ENCODE measurements at places on chromosomes 3 and 15.
A peak's percentile ranks its signal among the peaks of the same experiment; 100 is the strongest.

DNA sequence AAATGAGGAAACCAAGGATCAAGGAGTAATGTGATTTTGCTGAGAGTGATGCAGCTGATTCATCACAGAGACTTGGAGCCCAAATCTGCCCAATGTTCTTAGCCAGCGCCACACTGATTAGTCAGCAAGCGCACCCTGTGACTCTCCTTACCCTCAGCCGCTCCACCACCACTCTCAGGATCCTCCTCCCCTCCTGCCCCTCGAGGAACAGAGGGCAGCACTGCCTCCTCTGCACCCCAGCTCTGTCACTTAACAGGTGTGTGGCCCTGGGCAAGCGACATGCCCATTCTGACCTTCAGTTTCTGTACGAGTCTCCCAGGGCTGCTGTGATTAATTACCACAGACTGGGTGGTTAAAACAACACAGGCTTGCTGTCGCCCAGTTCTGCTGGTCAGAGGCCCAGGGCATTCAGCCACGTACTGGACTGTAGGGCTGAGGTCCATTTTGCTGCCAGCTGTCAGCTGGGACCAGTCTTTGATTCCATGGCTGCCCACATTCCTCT lies 36.1 kb upstream of the HRH1 start:
- no peak for DNase-seq

DNA sequence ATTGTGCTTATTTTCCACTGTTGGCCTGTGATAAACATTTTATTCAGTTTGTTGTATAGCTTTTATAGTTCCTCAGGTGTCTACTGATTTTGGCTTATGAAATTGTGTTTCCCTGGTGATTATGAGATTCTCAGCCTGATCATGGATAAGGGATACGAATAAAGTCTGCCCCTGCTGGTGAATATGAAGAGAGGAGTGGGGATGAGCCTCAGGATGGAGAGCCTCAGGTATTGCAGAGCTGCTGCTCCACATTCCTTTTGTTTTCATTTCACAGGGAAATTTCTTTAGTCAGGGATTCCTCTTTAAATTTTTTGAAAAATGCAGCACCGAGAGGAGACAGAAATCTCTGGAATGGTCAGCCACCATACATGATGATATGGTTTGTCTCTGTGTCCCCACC lies 14.7 kb upstream of the RAB6B start:
- no peak for DNase-seq

- no peak for DNase-seq
Measured at GRCh38 chr15:70947351-70948335, 55.0 kb downstream of the LRRC49 start.

- no peak for DNase-seq
Measured at GRCh38 chr3:46466273-46466672, 1.6 kb upstream of the LTF start.

- DNase-seq = no peak
Measured at GRCh38 chr15:70048198-70048565, 49.5 kb downstream of the TLE3 start.

DNA sequence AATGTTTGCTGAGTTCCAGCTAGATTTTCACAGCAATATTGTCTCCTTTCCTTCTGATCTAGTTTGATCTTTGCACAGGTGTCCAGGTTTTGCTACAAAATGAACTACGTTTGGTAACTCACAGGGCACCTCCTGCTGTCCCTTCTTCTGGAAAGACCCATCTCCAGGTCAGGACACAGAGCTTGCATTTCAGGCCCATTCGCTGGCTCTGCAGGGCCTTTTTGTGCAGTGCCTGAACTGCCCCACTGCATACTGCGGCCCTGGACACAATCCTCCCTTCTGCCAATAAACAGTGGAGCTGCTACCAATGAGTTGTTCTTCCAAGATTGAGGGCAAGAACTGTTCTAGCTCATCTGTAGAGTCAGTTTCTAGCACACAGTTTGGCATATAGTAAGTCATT lies 50.7 kb upstream of the BDH1 start:
- no peak for DNase-seq

GRCh38 chr3:58116985-58117384 lies 93.8 kb downstream of the DNASE1L3 start:
- DNase-seq = no peak

GRCh38 chr3:46416811-46417510 lies 9.9 kb downstream of the CCRL2 start:
- DNase-seq = no peak

GRCh38 chr3:76873532-76874242 lies 166.2 kb upstream of the ROBO2 start:
- DNase-seq = no peak

- DNase-seq = no peak
Measured at GRCh38 chr3:55014081-55014480, 86.2 kb upstream of the LRTM1 start.

- DNase-seq = no peak
Measured at GRCh38 chr3:159781867-159782266, 206.8 kb upstream of the IL12A start.

DNA sequence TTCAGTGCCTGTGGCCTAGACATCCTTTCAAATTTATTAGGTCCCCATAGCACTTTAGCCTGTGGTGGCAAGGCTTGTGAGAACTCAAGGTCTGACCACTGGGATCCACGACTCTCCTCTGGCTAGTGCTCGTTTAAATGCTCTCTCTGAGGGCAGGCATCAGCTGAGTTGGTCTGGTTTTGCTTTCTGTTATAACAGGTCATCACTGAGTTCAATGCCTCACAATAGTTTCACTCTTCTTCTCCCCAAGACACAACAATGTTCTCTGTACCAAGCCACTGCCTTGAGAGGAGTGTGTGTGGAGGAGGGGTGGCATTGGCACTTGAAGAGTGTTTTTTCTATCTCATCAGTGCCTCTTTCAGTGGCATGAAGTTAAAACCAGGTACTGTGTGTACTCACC lies 7.6 kb downstream of the OR5K4 start:
- no peak for DNase-seq

DNA sequence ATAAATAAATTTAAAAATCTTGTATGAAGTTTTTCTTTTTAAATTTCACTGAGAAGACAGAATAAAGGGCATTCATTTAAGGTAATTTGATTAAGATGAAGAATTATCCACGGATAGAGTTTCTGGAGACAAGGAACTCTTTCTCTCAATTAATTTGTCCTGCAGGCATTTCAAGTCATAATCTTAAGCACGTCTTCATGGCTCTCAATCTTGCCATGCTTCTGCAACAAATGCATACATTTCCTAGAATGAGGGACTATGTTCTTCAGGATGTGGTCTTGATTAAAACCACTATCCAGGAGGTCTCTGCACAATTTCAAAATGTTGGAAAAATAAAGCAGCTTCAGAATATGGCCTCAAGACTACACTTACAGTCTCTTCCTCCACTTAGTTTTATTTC lies 67.6 kb upstream of the LSAMP start:
- DNase-seq = no peak

- DNase-seq = no peak
Measured at GRCh38 chr3:137471558-137472204, 292.4 kb upstream of the SOX14 start.

DNA sequence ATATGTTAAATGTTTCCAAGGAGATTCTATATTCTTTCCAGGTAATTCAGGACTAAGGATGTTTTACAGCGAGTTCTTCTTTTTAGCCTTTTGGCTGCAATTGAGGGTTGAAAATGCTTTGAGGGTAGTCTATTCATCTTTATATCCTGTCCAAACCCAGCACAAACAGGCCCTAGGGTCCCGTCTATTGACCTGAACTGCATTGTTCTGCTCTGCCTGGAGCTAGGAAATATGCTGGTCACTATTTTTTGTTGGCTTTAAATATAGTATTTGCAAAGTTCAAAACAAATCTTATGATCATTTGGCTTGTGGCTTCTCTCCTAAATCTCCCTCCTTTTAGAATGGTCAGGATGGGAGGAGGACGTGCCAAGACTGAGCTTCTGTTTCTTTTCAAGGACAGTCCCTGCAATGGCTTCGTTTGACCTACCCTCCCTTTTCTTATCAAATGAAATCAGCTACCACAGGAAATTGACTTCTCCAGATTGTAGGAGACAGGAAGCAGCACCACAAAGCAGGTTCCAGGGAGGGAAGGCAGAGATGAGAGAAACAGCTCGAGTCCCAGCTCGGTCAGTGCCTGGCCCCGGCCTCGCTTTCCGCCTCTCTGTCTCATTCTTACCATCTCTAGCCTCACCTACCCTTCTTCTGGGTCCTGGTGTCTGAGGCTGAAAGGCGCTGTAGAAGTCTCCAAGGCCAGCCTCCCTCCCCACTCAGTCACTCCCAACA lies 27.6 kb upstream of the NRROS start:
- no peak for DNase-seq

DNA sequence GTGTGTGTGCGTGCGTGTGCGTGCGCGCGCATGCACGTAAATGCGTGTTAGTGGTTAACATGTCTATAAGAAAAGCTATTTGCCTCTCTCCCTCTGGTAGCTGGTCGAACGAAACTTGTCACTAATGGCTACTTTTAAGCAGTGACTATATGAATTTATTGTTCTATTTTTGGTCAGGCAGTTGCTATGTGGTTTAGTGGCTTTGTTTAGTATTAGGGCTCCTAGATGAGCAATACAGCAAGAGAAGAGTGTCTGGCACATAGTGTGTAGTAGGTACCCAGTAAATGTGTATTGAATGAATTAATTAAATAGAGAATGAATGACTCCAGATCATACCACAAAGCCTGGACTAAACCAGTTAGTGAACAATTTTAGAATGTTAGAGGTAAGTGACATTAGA lies 171.6 kb downstream of the PPM1L start:
- DNase-seq = no peak

GRCh38 chr15:67838789-67839332 lies 984 bp downstream of the RNU6-1 start:
- no peak for DNase-seq

- DNase-seq = no peak
Measured at GRCh38 chr3:106086038-106086437, 217.2 kb upstream of the CBLB start.

GRCh38 chr3:38555926-38556325 lies 59.8 kb downstream of the EXOG start:
- no peak for DNase-seq

GRCh38 chr3:37197810-37198371 lies 23.5 kb upstream of the LRRFIP2 start:
- DNase-seq = no peak

GRCh38 chr3:156682501-156682900 lies 8.1 kb downstream of the TIPARP start:
- DNase-seq = no peak

GRCh38 chr3:78737988-78738387 lies 1029.8 kb downstream of the ROBO1 start:
- DNase-seq = no peak

- peak; percentile 20 for DNase-seq
Measured at GRCh38 chr15:81155375-81156218, 21.5 kb downstream of the CFAP161 start.

DNA sequence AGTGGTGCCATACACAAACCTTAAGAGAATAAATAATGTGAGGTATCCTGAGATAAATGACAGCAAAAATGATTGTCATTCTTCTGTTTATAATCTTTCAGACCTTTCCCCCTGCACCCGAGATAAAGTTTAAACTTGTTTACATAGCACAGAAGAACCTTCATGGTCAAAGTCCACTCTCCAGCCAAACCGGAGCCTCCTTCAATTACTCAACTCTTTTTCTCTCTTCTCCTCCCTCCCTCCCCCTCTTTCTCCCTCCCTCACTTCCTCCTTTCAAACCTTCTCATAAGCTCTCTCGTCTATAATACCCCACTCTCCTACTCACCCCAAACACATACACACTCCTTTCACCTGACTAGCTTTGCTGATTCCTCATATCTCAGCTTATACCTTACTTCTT lies 198.9 kb downstream of the EFHB start:
- no peak for DNase-seq

GRCh38 chr3:157573780-157574378 lies 70.7 kb upstream of the VEPH1 start:
- no peak for DNase-seq

GRCh38 chr15:93420050-93420452 lies 331.0 kb upstream of the RGMA start:
- no peak for DNase-seq

GRCh38 chr3:149480326-149481017 lies 6.0 kb downstream of the TM4SF4 start:
- peak; percentile 15 for DNase-seq

- no peak for DNase-seq
Measured at GRCh38 chr15:44045661-44046060, 149.4 kb downstream of the FRMD5 start.

DNA sequence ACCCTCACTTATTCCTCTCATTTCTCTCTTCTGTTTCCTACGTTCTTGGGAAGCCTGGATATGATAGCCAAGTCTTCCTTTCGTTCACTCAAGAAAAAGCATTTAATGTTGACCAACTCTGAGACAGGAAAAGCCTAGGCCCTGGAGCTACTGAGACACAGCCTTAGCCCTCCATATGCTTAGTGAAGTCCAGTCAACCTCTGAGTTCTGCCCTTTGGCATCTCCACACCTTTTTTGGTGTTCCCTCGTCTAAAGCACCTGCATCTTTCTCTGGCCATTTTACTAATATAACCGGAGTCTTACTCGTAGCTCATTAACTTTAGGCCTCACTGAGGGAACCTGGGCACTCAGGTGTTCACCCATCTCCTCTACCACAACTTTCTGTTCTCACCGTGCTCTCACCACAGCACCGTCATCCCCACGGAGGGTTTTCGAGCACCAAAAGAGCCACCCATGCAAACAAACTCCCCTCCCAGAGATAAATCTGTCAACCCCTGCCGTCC lies 632 bp downstream of the MTHFS start:
- no peak for DNase-seq

DNA sequence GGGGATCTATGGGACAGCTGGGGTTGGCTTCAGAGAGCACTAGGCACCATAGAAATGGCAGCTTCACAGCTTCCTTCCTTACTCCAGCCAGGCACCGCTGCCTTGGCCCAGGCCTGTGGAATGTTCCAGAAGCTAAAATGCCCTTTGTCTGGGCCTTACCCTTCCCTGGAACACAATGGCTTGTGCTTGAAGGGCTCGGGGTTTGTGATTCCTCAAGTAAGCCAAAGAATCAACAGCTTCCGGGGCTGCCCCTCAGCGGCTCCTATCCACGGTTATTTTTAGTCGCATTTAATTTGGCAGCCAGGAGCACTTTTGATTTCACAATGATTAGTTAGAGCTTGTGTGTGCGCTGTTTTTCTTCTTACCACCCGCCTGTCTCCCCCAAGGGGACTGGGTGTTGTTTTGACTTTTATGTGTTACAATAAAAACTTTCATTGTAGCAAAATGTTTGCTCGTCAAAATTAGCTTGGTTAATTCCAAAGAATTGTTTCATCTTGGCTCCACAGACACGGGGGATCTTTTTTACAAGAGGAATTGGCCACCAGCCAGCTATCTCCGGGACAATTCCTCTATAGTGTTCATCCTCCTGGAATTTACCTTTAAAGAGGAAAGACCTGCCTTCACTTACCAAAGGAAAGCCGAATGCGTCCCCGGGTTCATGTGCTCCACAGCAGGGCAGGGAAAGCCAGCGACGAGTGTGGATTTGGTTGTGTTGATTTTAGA lies 73.8 kb downstream of the TLE3 start:
- DNase-seq = no peak

- no peak for DNase-seq
Measured at GRCh38 chr3:66353039-66353438, 132.2 kb downstream of the SLC25A26 start.

DNA sequence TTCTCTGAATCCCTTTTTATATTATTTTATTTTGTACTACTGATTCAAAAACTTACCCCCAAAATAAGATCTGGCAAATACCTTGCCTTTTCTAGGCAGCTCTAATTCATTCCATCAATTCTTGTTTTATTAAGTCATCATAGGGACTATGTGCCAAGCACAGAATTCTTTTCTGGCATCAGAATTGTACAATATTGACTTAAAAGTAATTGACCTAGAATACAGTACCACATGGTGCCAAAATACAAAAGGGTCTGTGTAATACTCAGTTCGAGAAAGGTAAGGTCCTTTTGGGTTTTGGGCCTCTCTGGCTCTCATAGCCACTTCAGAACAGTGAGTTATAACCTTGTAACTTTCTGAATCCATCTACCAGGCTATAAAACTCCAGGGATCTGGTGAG lies 46.2 kb downstream of the KBTBD8 start:
- DNase-seq = no peak

Measured in germinal center (tissue), 1 donor.